ENCODE measurements at places on chromosomes 7 and 10.

- peak overlapping the region; percentile 50 for H3K27ac ChIP-seq
- DNase-seq: no peak
- no peaks in the 10 kb centered on the region for H3K27me3 ChIP-seq
- no peaks in the 10 kb centered on the region for H3K36me3 ChIP-seq
Measured at GRCh38 chr7:150989456-150989855, 1.4 kb upstream of the NOS3 start.

DNA sequence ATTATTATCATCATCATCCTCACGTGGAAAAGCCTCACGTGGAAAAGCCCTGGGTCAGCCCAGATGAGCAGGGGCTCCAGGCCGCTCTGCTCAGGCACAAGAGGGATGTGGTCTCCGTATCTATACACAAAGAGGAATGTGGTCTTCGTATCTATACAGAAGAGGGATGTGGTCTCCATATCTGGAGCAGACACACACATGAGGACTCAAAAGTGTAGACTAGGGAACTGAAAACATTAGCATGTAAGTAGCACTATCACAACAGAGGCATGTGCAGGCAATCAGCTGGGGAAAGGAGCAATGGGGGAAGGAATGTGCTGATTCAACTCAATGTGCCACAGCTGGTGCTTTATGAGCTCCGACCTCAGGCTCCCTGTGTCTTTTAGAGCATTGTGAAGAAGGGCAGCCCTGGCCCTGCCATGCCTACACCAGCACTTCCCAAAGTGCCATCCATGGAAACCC lies 86.5 kb downstream of the PLXNA4 start:
- no peaks in the 10 kb centered on the region for H3K36me3 ChIP-seq
- peaks cover 7% of the 10 kb centered on the region for H3K27me3 ChIP-seq
- H3K4me1 ChIP-seq: no peaks in the 10 kb centered on the region
- no peak overlapping the region for H3K4me3 ChIP-seq
- no peak overlapping the region for H3K27ac ChIP-seq

DNA sequence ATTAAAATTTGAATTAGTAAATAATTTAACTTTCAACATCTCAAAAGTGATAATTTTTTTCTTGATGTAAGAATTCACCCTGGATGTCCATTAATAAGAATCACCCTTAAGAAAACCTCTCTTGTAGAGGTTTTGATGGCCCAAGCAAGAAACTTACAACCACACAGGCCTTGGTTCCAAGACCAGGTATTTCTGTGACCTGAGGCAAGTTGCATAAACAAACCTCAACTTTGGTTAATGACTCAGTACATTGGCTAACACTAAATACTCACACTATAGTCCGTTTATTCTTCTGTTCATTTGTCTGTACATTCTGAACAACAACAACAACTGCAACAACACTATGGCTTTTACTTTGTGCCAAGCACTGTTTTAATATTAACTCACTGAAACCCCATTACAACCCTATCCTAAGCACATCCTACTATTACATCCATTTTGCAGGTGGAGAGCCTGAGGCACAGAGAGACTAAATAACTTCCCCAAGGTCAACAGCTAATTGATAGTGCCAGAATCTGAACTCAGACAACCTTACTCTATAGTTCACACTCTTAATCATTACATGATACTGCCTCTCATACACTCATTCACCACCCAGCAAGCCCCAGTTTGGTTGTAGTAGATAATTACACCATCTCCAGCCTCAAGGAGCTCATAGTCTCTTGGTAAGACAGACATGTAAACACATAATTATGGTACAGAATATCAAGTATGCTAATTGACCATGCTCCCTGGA lies 6.6 kb downstream of the ANK3 start:
- H3K27ac ChIP-seq: no peak overlapping the region
- H3K36me3 ChIP-seq: no peaks in the 10 kb centered on the region
- H3K4me3 ChIP-seq: no peak overlapping the region
- no peak for DNase-seq

- H3K4me1 ChIP-seq: no peaks in the 10 kb centered on the region
- H3K27ac ChIP-seq: no peak overlapping the region
- no peaks in the 10 kb centered on the region for H3K27me3 ChIP-seq
Measured at GRCh38 chr7:133854739-133855138, 272.4 kb upstream of the LRGUK start.

- H3K4me1 ChIP-seq: no peaks in the 10 kb centered on the region
- H3K4me3 ChIP-seq: no peak overlapping the region
Measured at GRCh38 chr7:72243329-72243728, 168.8 kb downstream of the CALN1 start.

DNA sequence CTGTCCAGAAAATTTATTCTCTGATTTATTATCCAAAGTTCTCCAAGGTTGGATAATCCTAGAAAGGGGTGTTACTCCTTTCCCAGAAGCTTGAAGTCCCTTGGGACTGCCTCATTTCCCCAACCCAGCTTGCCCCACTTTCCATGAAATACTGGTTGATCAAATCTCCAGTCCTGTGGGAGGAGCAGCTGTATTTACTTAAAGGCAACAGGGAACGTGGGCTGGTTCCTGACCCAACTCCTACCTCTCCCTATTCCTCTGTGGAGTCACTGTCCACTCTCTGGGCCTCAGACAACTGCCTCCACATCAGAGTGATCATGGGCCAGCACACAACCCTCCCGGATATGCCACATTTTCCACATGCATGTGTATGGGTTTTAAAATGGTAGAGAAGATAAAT lies 166.2 kb upstream of the PRR15 start:
- DNase-seq: no peak
- no peak overlapping the region for H3K27ac ChIP-seq
- H3K27me3 ChIP-seq: no peaks in the 10 kb centered on the region
- H3K4me1 ChIP-seq: peaks cover 10% of the 10 kb centered on the region
- peaks cover 3% of the 10 kb centered on the region for H3K36me3 ChIP-seq

DNA sequence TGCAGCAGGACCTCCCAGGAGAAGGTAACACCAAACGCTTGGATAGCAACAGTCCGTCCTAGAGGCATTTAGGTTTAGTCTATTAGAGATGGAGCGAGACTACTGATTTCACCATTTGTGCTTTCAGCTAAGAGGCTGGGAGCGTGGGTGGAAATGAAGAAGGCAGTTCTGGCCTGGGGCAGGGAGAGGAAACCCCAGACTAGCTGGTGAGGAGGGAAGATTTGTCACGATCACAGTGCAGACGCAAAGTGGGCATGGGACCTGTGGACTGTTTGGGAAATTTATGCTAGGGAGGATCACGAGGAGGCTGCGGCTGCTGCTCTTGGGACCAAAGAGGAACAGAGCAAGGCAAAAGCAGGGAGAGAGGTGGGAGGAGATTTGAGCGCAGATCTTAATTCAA lies 130.4 kb upstream of the AOAH start:
- no peak overlapping the region for H3K27ac ChIP-seq
- no peak overlapping the region for H3K4me3 ChIP-seq
- no peak for DNase-seq
- H3K27me3 ChIP-seq: no peaks in the 10 kb centered on the region
- no peaks in the 10 kb centered on the region for H3K36me3 ChIP-seq
- no peaks in the 10 kb centered on the region for H3K4me1 ChIP-seq

DNA sequence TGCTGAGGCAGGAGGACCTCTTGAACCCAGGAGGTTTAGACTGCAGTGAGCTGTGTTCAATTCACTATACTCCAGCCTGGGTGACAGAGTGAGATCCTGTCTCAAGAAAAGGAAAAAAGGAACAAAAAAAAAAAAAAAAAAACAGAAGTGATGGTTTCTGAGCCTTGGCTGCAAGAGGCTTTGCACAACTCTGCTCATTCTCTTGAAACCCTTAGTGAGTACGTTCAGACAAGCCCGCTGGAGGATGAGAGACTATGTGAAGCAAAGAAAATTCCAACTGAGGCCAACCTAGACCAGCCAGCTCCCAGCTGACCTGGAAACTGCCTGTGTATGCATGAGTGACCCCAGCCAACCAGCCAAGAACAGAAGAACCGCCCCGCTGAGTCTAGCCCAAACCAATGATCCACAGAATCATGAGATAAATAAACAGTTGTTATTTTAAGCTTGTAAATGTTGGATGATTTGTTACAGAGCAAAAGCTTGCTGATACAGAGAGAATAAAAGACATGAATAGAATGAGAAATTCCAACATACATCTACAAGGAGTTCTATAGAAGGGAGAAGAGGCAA lies 50.6 kb upstream of the FZD9 start:
- H3K4me1 ChIP-seq: no peaks in the 10 kb centered on the region
- H3K27ac ChIP-seq: no peak overlapping the region
- H3K36me3 ChIP-seq: no peaks in the 10 kb centered on the region

DNA sequence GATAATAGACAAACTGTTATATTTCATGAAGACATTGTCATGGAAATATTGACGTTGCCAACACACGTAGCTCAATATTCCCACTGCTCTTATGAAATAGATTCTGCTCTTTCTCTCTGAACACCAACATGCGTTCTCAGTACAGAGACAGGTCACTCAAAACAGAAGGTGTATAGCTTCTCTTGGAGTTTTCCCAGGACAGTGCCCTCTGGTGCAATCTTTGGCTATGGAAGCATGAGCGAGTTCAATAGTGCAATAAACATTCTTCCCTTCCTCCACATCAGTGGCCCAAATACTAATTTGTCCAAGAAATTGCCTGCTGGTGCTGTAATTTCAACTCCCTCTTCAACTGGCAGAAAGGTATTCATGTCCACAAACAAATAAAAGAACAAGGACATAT lies 145.3 kb downstream of the MAGI2 start:
- no peak overlapping the region for H3K4me3 ChIP-seq
- H3K27me3 ChIP-seq: no peaks in the 10 kb centered on the region
- no peak overlapping the region for H3K27ac ChIP-seq
- peak; percentile 11 for DNase-seq
- H3K36me3 ChIP-seq: no peaks in the 10 kb centered on the region

GRCh38 chr10:5042922-5043321 lies 39.3 kb upstream of the AKR1C2 start:
- H3K4me3 ChIP-seq: no peak overlapping the region
- no peak overlapping the region for H3K27ac ChIP-seq
- H3K36me3 ChIP-seq: no peaks in the 10 kb centered on the region
- no peaks in the 10 kb centered on the region for H3K27me3 ChIP-seq
- H3K4me1 ChIP-seq: peaks cover 3% of the 10 kb centered on the region
- no peak for DNase-seq

- peak; percentile 32 for DNase-seq
- H3K36me3 ChIP-seq: peaks cover 4% of the 10 kb centered on the region
- H3K27me3 ChIP-seq: no peaks in the 10 kb centered on the region
- H3K4me3 ChIP-seq: no peak overlapping the region
- no peak overlapping the region for H3K27ac ChIP-seq
- H3K4me1 ChIP-seq: peaks cover 3% of the 10 kb centered on the region
Measured at GRCh38 chr10:110067960-110068770, 60.4 kb downstream of the ADD3 start.

GRCh38 chr7:130394421-130395195 lies 14.3 kb downstream of the CPA1 start:
- no peak overlapping the region for H3K4me3 ChIP-seq
- H3K27me3 ChIP-seq: no peaks in the 10 kb centered on the region
- no peaks in the 10 kb centered on the region for H3K36me3 ChIP-seq
- H3K4me1 ChIP-seq: peaks cover 43% of the 10 kb centered on the region

GRCh38 chr7:5116359-5116758 lies 70.7 kb downstream of the RBAK start:
- no peak overlapping the region for H3K27ac ChIP-seq
- no peak for DNase-seq
- no peak overlapping the region for H3K4me3 ChIP-seq
- H3K4me1 ChIP-seq: no peaks in the 10 kb centered on the region
- H3K36me3 ChIP-seq: no peaks in the 10 kb centered on the region
- no peaks in the 10 kb centered on the region for H3K27me3 ChIP-seq

- H3K36me3 ChIP-seq: no peaks in the 10 kb centered on the region
- no peak for DNase-seq
- no peak overlapping the region for H3K4me3 ChIP-seq
Measured at GRCh38 chr10:47164126-47164799, 135.7 kb upstream of the GDF10 start.

DNA sequence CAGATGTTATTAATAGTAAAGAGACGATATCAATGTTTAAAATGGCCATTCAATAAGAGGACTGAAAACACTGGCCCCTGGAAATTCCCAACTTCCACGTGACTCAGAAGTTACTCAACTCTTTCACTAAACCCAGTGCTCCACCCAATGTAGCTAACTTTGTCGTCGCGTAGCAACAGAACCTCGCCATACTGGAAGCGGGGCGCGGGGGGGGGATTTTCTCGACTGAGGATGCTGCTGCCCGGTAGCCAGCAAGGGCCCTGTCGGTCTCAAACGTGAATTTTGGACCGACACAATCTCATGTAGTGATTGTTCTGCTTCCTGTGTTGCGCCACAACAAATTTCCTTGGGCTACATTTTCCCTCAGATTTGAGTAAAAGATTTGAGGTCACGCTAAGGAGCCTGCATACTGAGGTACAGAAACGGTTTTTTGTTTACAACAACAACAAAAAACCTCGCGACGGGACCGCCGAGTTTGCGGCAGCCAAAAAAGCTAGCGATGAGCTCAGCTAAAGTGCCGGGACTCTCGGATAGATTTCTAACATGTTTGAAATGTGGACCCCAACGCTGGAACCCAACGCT lies 977 bp upstream of the SFR1 start:
- peak overlapping the region; percentile 63 for H3K4me3 ChIP-seq
- no peaks in the 10 kb centered on the region for H3K27me3 ChIP-seq
- no peaks in the 10 kb centered on the region for H3K4me1 ChIP-seq
- peak overlapping the region; percentile 95 for H3K27ac ChIP-seq
- peak; percentile 93 for DNase-seq

- no peak overlapping the region for H3K27ac ChIP-seq
- H3K4me3 ChIP-seq: no peak overlapping the region
- no peak for DNase-seq
- no peaks in the 10 kb centered on the region for H3K4me1 ChIP-seq
- no peaks in the 10 kb centered on the region for H3K27me3 ChIP-seq
Measured at GRCh38 chr10:24858288-24859270, 93.8 kb downstream of the PRTFDC1 start.

DNA sequence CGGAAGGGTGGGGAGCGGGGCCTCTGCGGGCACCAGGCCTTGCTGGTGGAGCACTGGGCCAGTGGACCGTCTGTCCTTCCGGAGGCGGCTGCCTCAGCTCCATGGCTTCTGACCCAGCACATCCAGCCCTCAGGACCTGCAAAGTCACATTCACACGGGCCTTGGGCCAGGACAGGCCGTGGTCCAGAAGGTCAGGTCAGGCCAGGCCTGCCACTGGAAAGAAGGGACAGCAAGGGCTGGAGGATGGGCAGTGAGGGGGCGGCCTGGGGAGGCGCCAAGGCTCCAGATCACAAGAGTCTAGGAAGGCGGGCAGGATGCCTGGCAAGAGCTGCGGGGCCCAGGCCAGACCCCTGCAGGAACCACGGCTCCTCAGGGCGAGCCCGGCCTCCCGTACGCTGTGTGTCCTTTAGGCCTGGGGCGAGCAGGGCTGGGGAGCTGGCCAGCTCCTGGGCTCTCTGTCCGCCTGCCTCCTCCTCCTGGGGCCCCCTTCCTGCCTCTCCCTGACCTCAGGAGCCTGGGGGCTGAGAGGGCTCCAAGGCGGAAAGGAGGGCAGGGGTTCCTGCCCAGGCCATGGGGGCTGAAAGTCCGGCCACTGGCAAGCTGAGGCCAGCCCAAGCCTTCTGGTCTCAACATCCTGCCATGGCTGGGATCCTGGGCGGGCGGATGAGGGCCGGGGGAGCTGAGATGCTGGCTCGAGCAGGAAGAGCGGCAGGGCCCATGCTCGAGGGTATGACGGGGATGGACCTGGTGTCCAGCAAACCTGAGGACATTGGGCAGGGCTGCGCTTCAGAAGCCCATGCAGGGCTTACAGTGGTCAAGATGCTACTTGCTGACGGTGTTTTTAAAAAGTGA lies 225.8 kb downstream of the ELFN1 start:
- H3K27ac ChIP-seq: no peak overlapping the region
- no peaks in the 10 kb centered on the region for H3K27me3 ChIP-seq
- DNase-seq: no peak
- H3K36me3 ChIP-seq: no peaks in the 10 kb centered on the region
- no peaks in the 10 kb centered on the region for H3K4me1 ChIP-seq

Measured in small intestine (tissue), 16 donors.